ENCODE measurements at places on chromosomes 2 and 18. TPM values are rescaled to one million over a fixed set of nuclear protein-coding genes. Genes with fewer than 3 reads are reported as not detected.

CRIM1 gene
- polyA plus RNA-seq, result 21.5 TPM

DNA sequence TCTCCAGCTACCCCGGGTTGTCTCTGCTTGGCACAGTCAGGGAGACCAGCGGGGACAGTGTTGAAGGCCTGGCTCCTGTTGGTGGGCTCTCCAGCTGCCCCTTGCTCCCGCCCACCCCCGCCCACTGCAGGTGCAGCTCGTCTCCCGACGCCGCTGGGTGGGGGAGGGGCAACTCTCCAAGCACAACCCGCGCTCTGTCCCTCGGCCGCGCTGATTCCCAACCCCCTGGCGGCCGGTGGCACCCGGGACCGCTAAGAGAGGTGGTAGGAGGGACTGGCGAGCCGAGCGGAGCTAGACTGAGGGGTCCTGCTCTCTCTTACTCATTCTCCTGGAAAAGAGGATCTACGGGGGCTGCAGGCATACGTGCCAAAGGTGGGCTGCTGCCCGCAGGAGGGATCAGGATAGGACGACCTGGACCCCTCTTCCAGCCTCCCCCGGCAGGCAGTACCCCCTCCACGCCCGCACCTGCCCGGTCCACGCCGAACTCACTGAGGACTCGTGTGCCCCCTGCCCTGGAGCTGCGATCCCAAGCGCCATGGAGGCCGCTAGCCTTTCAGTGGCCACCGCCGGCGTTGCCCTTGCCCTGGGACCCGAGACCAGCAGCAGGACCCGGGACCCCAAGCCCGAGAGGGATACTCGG lies 44.5 kb downstream of the DDX18 start:
- DNase-seq, result no peak

NEU2 gene
- not detected for polyA plus RNA-seq

SNTG2 gene
- not detected for polyA plus RNA-seq

DNA sequence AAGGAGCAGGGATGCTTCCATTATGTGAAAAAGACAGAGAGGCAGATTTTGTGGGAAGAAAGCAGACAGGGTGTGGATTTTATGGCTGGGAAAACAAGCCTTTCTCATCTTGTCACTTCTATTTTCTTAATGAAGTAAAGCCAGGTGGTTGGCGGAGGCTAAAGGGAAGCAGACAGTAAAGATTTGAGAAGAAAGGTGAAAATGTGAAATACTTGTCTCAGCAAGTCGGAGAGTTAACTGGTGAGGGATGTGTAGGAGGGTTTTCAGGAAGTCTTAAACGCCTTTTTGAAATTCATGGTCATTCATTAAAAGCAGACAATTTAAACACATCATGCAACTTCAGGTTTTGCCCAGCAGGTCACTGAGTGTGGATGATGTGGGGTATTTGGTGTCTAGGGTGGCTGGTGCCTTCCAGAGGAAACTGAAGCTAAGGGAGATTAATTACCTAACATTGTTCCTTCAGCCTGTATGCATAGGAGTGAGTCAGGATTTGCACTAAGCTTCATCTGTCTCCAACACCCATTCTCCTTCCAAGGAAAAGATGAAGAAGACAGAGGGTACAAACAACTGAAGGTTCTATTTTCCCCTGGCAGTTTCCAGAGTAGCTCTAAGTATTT lies 20.7 kb downstream of the SLC14A2 start:
- no peak for DNase-seq

GRCh38 chr18:8608795-8609658 lies at the start of gene RAB12:
Gene RAB12, plus strand, starts transcription at chr18:8609437. Its CDS starts 3 bp downstream, at chr18:8609440.
- DNase-seq, result peak; percentile 78

GRCh38 chr2:201157694-201158093 lies 25.2 kb upstream of the CASP10 start:
- DNase-seq, result no peak

DPP4 gene
- polyA plus RNA-seq, result 11.7 TPM

GRCh38 chr2:37537316-37537715 lies 134.1 kb downstream of the CDC42EP3 start:
- DNase-seq, result no peak

- no peak for DNase-seq
These were observed 170.0 kb downstream of the ETAA1 start for GRCh38 chr2:67566958-67567635.

DNA sequence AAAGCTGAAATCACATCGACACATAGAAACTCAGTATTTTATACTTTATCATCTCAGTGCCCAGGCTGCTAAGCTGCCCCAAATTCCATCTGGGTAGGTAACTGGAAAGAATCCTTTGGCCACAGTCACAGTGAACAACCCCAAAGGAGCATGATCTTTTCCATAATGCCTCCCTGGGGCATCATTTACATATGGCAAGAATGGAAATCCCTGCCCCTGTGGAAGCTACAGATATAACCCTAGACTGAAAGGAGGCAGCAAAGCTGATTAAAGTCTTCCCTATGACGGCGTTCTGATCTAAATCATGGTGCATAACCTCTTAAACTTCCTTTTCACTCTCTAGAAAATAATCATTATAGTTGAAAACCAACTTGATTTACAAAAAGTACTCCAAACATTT lies 41.5 kb downstream of the MAP3K19 start:
- DNase-seq, result no peak

- DNase-seq, result no peak
These were observed 841.6 kb downstream of the TRIB2 start for GRCh38 chr2:13558368-13558767.

ASAP2 gene
- polyA plus RNA-seq, result 19.3 TPM

GRCh38 chr2:230925879-230926765 lies 1.1 kb upstream of the GPR55 start:
- no peak for DNase-seq

MATN3 gene
- polyA plus RNA-seq, result 1.6 TPM

- no peak for DNase-seq
These were observed 50.3 kb upstream of the TLK1 start for GRCh38 chr2:171210864-171211431.

GAREM2 gene
- 5.7 TPM for polyA plus RNA-seq

GRCh38 chr18:43886341-43886740 lies 609.1 kb upstream of the SYT4 start:
- no peak for DNase-seq

REEP1 gene
- 183 TPM for polyA plus RNA-seq
